Activated CD4-positive, alpha-beta memory T cell treated with anti-CD3 and anti-CD28 coated beads for 36 hours (primary cell): ENCODE measurements at places on chromosomes 3 and 15. TPM values are rescaled to one million over a fixed set of nuclear protein-coding genes. Genes with fewer than 3 reads are reported as not detected.

- no peaks in the 10 kb centered on the region for H3K36me3 ChIP-seq
- no peak for DNase-seq
- no peak overlapping the region for H3K27ac ChIP-seq
- peaks cover 3% of the 10 kb centered on the region for H3K27me3 ChIP-seq
- peaks cover 26% of the 10 kb centered on the region for H3K4me1 ChIP-seq
These were observed 492.5 kb upstream of the CFAP20DC start for GRCh38 chr3:59542276-59542675.

- DNase-seq, result no peak
- H3K4me1 ChIP-seq, result no peaks in the 10 kb centered on the region
- H3K36me3 ChIP-seq, result no peaks in the 10 kb centered on the region
- no peak overlapping the region for H3K4me3 ChIP-seq
- no peak overlapping the region for H3K27ac ChIP-seq
These were observed 47.6 kb upstream of the ATP1B3 start for GRCh38 chr3:141828890-141829289.

DNA sequence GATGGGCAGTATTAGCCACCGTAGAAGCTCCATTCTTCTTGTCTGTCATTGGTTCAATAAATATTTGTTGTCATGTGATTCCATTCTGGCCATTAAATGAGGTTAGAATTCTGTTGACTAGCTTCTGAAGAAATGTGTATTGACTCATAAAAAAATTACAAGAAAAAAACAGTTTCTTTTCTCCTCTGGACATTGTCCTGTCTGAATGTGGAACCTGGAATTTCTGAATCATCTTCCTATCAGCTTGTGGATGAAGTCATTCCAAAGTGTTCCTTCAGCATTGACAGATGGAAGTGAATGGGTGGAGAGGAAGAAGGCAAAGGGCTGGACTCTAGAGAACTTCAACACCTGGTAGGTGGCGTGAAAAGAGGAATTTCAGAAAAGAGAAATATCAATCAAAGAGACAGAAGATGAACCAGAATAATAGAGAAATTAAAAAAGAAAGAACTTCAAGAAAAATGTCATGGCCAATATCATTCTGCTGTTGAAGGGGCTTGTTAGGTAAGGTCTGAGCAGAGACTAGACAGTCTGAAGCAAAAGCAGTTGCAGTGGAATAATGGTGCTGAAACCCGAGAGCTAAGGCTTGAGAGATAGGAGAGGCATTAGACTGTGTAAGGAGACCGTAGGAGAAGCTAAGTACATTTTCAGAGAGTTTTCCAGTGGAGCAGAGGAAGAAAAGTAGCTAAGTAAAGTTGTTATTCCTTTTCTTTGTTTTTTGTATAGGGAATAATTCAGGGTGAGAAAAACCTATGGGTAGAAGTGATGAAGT lies 806.6 kb downstream of the SQOR start:
- no peak overlapping the region for H3K4me3 ChIP-seq
- no peak for DNase-seq
- H3K27ac ChIP-seq, result no peak overlapping the region
- H3K36me3 ChIP-seq, result no peaks in the 10 kb centered on the region

DNA sequence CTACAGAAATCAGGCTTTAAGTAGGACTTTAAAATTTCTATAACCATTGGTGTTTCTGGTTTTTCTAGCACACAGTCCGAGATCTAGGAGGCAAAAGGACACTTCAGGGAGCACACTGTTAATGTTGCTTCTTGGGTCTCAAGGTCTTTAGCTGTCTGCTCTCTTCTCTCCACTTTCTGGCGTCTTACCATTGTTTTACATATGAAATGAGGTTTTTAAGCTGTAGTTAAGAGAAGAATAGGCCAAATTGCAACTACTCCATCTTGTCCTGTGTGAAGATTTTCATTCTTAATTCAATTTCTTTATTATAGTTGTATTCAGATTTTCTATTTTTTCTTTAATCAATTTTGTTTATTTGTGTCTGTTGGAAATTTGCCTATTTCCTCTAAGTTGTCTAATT lies 151.4 kb downstream of the WNT7A start:
- no peaks in the 10 kb centered on the region for H3K36me3 ChIP-seq
- no peak overlapping the region for H3K27ac ChIP-seq
- H3K4me3 ChIP-seq, result no peak overlapping the region
- peaks cover 29% of the 10 kb centered on the region for H3K27me3 ChIP-seq

- no peaks in the 10 kb centered on the region for H3K27me3 ChIP-seq
- H3K36me3 ChIP-seq, result no peaks in the 10 kb centered on the region
- DNase-seq, result no peak
These were observed 901.2 kb upstream of the NR2F2 start for GRCh38 chr15:95429345-95429744.

Gene PAK6
- 0.69 TPM for total RNA-seq

DNA sequence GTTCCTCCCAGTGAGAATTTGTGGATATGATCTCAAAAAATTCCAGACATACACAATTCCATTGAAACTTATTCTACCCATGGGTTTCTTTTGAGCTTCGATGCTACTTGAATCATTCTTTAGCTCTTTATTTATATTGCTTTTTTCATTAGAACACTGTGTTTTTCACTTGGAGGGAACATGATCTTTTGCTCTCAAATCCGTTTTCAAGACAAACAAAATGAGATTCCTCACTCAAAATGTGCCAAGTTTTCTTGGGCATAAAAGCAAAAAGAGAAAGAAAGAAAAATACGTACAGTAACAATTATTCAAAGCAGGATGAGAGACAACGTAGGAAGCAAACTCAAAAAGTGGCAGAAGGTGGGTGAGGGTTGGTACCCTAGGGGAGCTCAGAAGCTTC lies 118.8 kb upstream of the PDZRN3 start:
- no peak overlapping the region for H3K27ac ChIP-seq
- no peaks in the 10 kb centered on the region for H3K4me1 ChIP-seq
- no peak overlapping the region for H3K4me3 ChIP-seq
- H3K27me3 ChIP-seq, result no peaks in the 10 kb centered on the region

DNA sequence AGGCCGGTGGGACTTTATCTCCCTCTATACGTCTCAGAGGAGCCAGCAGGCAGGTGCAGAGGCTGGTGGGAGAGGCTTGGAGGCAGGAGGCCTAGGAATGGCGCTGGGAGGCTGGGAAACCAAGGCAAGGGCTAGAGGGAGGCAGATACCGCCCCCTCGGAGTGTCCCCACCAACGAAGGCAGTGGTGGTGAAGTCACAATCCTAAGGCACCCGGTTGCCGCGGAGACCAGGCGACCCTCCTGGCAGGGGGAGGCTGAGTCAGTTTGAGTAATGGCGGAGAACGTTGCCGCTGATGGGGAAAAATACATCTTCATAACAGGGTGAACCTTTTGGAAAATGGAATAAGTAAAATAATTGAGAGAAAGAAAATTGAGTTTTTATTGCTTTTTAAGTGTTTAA lies 29.9 kb upstream of the CACNA2D2 start:
- H3K27me3 ChIP-seq, result peaks cover 9% of the 10 kb centered on the region
- DNase-seq, result no peak
- H3K27ac ChIP-seq, result no peak overlapping the region
- H3K4me1 ChIP-seq, result no peaks in the 10 kb centered on the region

DNA sequence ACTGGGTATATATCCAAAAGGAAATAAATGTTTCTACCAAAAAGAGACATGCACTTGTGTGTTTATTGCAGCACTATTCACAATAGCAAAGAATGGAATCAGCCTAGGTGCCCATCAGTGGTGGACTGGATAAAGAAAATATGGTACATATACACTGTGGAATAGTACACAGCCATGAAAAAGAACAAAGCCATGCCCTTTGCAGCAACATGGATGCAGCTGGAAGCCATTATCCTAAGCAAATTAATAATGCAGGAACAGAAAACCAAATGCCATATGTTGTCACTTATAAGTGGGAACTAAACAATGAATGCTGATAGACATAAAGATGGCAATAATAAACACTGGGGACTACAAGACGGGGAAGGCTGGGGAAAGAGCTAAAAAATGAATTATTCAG lies 102.9 kb downstream of the RPL39L start:
- peaks cover 74% of the 10 kb centered on the region for H3K4me1 ChIP-seq
- H3K4me3 ChIP-seq, result no peak overlapping the region
- DNase-seq, result no peak
- H3K27me3 ChIP-seq, result no peaks in the 10 kb centered on the region

DNA sequence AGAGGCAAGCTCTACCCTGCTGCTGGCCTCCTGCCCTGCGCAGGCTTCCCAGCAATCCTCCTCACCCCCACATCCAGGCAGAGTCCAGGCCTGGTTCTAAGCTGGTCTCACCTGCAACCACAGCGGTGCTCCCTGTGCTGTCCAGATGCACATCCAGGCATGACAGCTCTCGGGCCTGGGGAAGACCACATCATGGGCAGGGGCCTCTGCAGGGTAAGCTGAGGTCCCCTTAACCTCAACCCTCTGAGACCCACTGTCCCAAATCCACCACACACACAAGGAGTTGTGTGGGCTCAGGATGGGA lies 10.8 kb downstream of the PLA2G4D start:
- no peak overlapping the region for H3K4me3 ChIP-seq
- peaks cover 5% of the 10 kb centered on the region for H3K4me1 ChIP-seq
- no peak overlapping the region for H3K27ac ChIP-seq
- no peaks in the 10 kb centered on the region for H3K36me3 ChIP-seq
- no peak for DNase-seq
- peaks cover 9% of the 10 kb centered on the region for H3K27me3 ChIP-seq

Gene NTRK3
- total RNA-seq, result 0.85 TPM

GRCh38 chr3:167288737-167289136 lies 91.4 kb downstream of the ZBBX start:
- no peak overlapping the region for H3K4me3 ChIP-seq
- no peaks in the 10 kb centered on the region for H3K27me3 ChIP-seq
- DNase-seq, result no peak
- H3K4me1 ChIP-seq, result no peaks in the 10 kb centered on the region

GRCh38 chr3:169836078-169836941 lies 23.6 kb upstream of the LRRC34 start:
- H3K36me3 ChIP-seq, result no peaks in the 10 kb centered on the region
- H3K4me1 ChIP-seq, result no peaks in the 10 kb centered on the region
- H3K27ac ChIP-seq, result no peak overlapping the region
- no peak overlapping the region for H3K4me3 ChIP-seq
- no peak for DNase-seq

Gene TMEM158
- not detected for total RNA-seq

Gene ATP13A4
- 3.2 TPM for total RNA-seq

- H3K4me3 ChIP-seq, result no peak overlapping the region
- peaks cover 14% of the 10 kb centered on the region for H3K36me3 ChIP-seq
- H3K27me3 ChIP-seq, result peaks cover 2% of the 10 kb centered on the region
- peaks cover 37% of the 10 kb centered on the region for H3K4me1 ChIP-seq
These were observed 23.6 kb downstream of the ZBTB38 start for GRCh38 chr3:141391991-141392316.

GRCh38 chr3:171851660-171852058 lies 8.5 kb downstream of the TMEM212 start:
- peaks cover 8% of the 10 kb centered on the region for H3K27me3 ChIP-seq
- DNase-seq, result no peak
- no peak overlapping the region for H3K4me3 ChIP-seq
- peaks cover 3% of the 10 kb centered on the region for H3K36me3 ChIP-seq
- peaks cover 4% of the 10 kb centered on the region for H3K4me1 ChIP-seq
- H3K27ac ChIP-seq, result no peak overlapping the region

Gene C3orf49
- not detected for total RNA-seq

DNA sequence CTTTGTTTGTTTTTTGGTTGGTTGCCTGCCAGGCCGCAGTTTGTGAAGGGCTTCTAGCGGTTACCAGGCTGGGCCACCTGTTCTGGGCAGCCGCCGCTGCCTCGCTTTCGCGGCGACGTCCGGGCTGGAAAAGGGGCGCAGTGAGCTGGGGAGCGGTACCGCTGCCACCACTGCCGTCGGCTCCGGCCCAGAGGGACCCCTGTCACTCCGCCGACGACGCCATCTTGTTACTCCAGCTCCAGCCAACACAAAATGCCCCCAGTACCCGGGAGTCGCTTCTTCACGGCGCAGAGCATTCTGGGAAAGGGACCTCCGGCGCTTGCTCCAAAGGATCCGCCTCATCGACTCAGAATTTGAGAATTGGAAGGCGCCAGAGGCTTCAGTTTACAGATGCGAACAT lies 238.8 kb downstream of the CDIN1 start:
- no peak for DNase-seq
- H3K27me3 ChIP-seq, result no peaks in the 10 kb centered on the region
- no peak overlapping the region for H3K4me3 ChIP-seq
- no peaks in the 10 kb centered on the region for H3K36me3 ChIP-seq
- no peaks in the 10 kb centered on the region for H3K4me1 ChIP-seq

DNA sequence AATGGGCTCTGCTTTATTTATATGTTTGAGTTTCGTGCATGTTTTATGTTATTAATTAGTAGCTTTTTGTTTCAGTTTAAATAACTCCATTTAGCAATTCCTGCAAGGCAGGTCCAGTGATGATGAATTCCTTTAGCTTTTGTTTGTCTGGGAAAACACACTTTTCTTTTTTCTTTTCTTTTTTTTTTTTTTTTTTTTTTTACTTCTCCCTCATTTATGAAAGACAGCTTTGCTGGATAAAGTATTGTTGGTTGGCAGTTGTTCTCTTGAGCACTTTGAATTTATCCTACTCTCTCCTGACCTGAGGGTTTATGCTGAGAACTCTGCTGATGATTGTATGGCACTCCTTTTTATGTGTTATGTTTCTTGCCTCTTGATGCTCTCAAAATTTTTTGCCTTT lies 35.7 kb downstream of the TMEM39A start:
- DNase-seq, result no peak
- no peak overlapping the region for H3K4me3 ChIP-seq
- no peaks in the 10 kb centered on the region for H3K4me1 ChIP-seq
- no peaks in the 10 kb centered on the region for H3K27me3 ChIP-seq
- H3K27ac ChIP-seq, result no peak overlapping the region

DNA sequence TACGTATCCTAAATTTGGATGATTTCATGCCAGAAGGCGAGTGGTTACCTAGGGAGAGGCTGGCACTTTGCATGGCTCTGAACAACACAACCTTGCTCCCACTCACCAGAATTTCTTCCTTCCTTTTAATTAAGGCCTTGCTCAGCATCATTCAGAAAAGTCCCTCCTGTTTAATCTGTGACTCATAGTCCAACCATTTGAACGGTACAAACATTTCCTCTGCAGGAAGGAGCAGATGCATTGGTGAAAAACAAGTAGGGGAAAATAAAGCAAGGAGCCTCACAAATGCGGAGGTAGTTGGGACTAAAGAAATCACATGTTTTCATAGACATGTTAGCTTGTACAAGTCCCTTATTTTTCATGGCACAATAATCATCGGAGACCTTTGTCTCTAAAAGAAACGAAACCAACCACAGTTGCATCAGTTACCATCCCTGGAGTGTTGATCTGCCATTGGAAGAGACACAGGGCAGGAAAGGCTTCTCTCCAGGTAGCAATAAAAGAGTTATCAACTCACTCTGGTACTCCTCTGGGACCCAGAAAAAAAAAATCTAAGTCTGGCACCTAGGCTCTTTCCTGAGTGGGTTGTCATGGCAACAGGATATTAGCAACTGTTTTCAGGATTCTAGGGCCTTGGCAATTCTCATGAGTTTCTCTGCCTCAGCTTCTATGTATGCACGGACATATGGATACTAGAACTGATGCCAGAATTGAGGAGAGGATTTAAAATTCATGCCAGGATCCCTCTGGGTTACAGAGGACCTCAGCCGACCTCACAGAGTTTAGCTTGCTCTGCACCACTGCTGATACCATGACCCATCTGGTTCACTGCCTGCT lies 255.4 kb upstream of the ARPP21 start:
- H3K4me1 ChIP-seq, result no peaks in the 10 kb centered on the region
- no peaks in the 10 kb centered on the region for H3K27me3 ChIP-seq
- no peak overlapping the region for H3K4me3 ChIP-seq
- no peak overlapping the region for H3K27ac ChIP-seq
